ENCODE measurements at places on chromosomes 5 and 9.

GRCh38 chr9:20352591-20352990, 269.7 kb downstream of the MLLT3 start:
- DNase-seq, result no peak

- no peak for DNase-seq
Observed at GRCh38 chr9:70614786-70615463, 200.5 kb upstream of the KLF9 start.

- no peak for DNase-seq
Observed at GRCh38 chr9:93169444-93169843, 14.5 kb upstream of the WNK2 start.

DNA sequence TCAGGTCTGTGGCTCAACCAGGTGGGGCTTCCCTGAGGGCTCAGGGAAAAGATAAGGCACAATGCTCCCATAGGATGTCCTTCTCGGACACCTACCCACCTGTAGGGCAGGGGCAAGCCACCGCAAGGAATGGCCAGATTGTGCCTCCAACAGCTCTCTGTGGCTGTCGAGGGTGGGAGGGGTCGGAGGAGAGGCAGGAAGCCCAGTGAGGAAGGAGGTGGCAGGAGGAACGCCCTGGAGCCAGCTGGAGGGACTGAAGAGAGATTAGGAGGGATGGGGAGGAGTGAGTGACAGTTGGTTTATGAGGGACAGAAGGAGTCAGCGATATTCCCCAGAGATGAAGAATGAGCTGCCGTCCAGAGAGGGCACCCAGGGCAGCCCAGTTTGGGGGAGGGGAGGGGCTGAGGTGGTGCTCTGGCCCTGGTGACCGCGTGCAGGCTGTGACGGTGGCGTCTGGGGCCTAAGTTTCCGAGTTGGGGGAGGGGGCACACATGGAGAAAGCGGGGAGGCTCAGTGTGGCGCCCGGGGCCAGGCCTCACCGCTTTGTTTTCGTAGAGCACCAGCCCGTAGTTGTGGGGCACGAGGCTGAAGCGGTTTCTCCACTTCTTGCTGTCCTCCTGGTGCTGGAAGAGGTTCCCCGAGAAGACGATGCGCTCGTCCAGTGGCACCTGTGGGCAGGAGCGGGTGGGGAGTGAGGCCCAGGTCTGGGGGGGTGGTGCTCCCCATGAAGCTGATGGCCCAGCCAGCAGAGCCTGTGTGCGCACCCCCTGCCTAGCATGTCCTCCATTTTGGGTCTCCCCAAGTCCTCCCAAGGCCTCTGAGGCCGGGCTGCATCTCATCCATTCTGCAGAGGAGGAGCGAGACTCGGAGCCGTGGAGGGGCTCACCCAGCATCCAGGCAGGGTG, 75.6 kb downstream of the LRSAM1 start:
- DNase-seq, result no peak

DNA sequence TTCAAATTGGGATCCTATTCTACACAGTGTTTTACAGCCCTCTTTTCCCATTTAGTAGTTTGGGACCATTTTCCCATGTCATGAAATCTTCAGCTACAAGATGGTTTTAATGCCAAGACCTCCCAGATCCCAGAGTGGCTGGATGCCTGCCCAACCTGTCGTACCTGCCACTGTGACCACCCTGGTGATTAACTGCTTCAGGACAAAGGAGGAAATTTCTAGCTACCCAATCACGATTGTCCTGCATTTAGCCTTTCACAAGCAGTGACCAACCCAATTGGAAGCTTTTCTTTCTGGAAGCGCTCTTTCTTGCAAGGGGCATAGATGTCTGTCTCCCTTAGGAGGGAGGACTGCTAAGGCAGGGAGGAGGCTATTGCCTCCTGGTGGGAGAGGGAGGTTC, 13.8 kb downstream of the IL9 start:
- no peak for DNase-seq

DNA sequence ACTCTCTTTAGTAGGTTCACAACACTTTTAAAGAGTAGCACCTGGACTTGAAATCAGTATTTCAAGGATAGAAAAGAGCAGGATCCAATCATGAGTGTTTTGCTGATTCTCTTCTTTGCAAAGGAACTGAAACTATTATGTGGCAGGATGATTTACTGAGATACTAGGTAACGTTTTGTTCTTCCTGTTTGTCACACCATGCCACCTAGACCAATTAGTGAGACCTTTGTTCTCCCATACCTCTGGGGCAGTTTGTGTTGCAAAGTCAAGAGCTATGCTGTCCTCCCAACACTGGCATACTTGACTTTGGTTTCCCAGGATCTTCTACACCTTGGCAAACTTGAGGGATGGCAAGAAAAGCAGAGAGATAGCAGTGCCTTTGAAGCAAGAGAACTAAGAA, 43.4 kb downstream of the PPP1R2B start:
- DNase-seq, result no peak

DNA sequence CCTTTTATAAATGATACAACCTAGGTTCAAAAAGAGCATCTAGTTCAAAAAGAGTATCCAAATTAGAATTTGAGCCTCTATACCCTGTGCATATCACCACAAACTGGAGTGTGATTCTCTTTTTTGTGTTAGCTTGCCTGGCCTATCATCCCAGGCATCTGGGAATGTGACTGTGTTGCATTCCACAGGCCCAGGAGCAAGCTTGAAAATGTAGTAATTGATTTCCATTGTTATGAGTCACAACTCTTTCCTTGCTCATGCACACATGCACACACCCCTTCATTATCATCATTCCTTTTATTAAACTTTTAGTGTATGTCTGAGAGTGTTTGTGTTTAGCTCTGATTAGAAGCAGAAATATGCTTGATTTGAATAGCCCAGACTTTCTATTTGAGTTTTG, 75.2 kb downstream of the FCHO2 start:
- no peak for DNase-seq

GRCh38 chr5:57495285-57496086, 12.9 kb upstream of the ACTBL2 start:
- DNase-seq, result no peak

DNA sequence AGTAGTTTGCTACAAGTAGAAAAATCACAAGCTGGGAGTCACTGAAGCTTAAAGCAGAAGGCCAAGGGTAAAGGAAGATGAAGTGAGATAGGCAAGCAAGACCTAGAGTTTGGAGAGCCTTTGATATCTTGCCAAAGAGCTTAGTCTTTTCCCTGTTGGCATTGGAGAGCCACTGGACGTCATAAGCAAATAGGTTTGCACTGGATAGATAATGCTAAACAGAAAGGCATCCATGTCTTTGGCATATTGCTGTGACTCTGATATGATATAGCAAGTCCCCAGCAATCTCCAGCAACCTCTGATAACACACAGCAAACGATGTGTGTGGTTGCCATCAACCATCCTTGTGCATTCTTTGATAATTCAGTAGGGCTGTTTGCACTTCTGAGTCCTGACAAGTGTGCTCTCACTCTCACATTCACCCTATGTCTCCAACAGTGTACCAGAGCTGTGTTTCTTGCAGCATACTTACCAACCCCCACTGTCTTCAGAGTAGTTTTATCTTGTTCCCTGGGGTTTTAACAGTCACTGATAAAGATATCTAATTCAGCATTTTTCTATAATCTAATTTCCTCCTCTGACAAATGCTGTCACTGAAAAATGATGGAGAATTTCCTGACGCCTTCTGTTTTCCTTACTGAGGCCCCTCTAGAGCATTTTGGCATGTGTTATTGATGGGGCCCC, 16.9 kb upstream of the FREM1 start:
- DNase-seq, result no peak

- no peak for DNase-seq
Observed at GRCh38 chr9:92378865-92379560, 25.4 kb downstream of the OGN start.

GRCh38 chr9:126496781-126497659, 116.7 kb upstream of the LMX1B start:
- no peak for DNase-seq

- DNase-seq, result no peak
Observed at GRCh38 chr9:25396828-25397227, 281.4 kb downstream of the TUSC1 start.

GRCh38 chr9:89661391-89661949, 56.7 kb downstream of the GADD45G start:
- no peak for DNase-seq

DNA sequence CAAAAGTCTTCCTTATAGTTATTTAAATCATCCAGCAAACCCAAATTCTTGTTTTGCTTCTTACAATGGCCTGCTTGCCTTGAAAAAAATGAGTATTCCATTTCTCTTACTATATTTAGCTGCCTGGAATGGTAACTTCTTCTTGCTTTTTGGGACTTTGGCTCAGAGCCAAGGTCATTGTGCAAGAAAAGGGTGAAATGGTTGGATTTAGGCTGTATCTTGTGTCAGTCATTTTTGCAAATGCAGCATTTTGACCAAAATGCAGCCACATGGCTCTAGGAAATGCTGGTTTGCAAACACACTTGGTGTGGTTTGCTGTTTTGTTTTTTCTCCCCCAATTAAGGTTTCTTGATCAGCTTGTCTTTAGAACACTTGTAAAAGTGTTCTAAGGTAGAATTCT, 133.3 kb upstream of the ELL2 start:
- DNase-seq, result no peak

DNA sequence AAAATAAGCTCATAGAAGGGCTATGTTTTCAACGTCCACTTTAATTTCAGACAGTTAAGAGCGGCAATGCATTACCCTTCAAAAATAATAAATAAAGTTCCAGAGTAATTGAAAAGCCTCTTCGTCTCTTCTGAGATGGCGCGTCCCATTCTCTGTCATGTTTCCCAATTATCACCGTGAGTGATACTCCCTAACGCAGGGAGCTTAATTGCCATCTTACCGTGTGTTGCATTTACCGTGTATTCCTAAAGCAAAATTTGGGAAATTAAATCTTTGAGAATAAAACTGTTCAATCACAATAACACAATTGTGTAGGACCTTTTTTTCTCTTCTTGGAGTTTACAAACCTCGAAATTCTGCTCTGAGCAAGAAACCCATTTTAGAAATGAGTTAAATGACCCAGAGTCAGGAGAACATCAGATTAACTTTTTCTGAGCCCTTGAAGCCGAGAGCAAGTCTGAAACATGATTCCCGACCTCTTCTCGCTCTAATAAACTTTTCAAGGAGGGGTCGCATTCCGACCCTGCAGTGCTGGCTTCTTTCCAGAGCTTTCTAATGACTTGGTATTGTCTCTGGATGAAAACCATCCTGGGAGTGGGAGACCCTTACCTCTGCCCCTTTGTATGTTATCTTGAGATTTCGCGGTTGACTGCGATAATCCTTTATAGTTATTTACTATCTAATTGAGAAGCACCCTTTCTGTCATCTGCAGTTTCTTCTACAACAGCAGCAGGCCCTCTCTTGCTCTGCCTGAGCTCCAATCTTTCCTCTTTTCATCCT, 251.5 kb downstream of the FSTL4 start:
- no peak for DNase-seq

DNA sequence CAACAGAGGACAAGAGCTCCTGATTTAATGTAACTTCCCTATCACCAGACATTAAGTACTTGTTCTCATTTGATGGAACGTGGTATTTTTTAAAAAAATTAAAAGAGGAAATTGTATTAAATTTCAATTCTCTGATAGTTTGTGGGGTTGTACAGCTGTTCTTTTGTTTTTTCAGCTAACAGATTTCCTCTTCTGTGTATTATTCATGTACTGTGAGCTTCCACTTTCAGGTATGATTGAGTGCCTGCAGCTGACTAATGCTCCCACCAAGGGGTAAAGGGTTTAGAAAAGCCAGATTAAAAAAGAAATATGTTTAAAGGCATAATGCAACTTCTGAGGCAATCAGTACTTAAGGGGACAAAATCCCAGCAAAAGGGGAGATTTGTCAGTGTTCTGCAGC, 117.7 kb upstream of the ACTBL2 start:
- no peak for DNase-seq

DNA sequence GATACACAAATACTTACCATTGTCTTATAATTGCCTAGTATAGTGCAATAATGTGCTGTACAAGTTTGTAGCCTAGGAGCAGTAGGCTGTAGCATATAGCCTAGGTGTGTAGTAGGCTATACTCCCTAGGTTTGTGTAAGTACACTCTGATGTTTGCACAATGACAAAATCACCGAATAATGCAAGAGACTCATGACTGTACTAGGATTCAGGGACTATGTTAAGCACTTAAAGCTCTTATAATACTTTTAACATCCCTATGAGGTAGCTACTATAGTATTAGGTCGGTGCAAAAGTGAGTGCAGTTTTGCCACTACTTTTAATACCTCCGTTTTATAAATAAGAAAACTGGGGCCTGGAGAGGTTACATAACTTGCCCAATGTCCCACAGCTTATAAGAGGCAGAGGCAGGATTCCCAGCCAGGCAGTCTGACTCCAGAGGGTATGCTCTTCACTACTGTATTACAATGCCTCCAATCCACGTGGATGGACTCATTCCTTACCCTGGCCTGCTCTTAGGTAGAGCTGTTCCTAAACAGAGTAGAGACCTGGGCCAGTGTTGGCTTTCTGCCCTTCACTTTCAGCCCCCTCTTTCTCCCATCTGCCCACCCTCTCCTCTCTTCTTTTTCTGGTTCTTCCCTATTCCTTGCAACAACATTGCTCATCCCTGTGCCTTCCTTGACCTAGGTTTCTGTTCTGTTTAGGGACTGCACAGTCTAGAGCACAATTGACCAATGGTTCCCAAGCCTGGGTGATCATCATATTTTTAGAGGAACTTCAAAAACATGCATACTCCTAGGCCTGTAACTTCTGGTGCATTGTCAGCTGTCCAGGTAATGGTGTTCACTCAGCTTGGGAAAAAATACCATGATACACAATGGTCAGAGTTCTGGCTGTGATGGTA, 114.0 kb downstream of the CARTPT start:
- DNase-seq, result no peak

DNA sequence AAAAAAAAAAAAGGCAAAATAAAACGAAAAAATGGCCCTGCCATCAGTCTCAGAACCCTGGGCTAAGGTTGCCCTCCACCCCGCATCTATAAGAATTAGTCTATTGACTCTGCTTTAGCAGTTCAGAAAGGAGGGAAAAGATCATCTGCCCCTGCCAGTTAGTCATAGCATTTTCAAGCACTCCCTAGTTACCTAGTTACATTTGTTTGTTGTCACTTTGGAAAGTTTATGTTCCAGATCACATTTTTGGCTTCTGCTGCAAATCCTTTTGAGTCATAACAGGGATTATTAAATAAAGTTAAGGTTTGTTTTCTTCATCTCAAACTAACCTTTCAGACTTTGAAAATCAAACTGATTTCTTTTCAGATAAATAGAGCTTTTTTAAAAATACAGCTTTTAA, 52.1 kb downstream of the AQP7 start:
- no peak for DNase-seq

DNA sequence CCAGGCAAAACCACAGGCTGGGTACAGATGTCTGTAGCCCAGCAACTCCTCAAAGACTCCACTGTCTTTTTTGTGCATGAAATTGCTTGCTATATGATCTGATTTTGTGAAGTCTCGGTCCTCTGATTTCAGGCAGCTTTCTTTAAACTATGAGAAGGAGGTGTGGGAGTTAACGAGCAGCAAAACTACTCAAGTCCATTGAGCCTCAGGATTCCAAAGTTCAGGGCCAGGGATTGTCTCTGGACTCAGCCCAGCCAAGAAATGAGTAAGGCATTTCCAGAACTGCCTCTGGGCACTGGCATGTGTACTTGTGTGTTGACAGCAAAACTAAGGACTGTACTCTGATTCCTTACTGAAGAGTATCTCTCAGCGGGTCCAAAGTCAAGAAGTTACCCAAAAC, 53.4 kb upstream of the GLIS3 start:
- no peak for DNase-seq

GRCh38 chr9:132731230-132731629, 61.0 kb downstream of the GTF3C4 start:
- no peak for DNase-seq
